ENCODE measurements at places on chromosomes 4 and X.
A peak's percentile ranks its signal among the peaks of the same experiment; 100 is the strongest.

- DNase-seq: no peak
Measured at GRCh38 chr4:38468339-38468866, 195.6 kb upstream of the KLF3 start.

GRCh38 chrX:71632923-71633657, 14.8 kb upstream of the CXCR3 start:
- no peak for DNase-seq

- no peak for DNase-seq
Measured at GRCh38 chr4:67292045-67292444, 253.3 kb downstream of the CENPC start.

DNA sequence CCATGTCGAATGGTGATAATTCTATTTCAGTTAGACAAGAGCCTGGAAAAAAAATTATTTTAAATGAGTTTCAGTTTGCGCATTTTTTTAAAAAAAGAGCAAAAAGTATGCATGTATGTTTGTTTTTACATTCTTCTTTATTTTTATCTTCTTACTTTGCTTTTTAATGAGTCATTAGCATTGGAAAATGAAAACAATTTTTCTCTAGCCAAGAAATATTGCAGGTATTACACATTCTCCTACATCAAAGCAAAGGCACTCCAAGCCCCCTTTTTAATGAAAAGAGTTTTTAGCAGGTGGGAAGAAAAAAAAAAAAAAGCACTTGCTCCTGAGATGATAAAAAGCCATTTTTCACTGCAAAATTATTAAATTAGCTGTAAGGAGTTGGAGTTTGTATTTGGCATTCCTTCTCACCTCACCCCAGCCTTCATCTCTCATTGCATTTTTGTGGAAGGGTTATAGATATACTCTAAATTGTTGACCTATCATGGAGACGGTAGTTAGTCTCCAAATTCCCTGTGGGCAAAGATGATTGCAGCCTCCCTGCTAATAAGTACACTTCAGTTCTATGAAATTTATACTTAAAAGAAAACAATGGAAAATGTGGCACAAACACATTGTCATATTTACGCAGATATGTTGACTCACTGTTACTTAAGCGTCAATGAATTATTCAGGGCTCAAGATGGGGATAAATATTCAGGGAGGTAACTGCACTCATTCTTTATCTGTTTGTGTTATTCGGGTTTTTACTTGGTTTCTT, 43.8 kb downstream of the PALLD start:
- DNase-seq: peak; percentile 61

- no peak for DNase-seq
Measured at GRCh38 chrX:137354851-137355250, 211.1 kb upstream of the ZIC3 start.

GRCh38 chrX:123685232-123685631, 47.6 kb downstream of the THOC2 start:
- no peak for DNase-seq

DNA sequence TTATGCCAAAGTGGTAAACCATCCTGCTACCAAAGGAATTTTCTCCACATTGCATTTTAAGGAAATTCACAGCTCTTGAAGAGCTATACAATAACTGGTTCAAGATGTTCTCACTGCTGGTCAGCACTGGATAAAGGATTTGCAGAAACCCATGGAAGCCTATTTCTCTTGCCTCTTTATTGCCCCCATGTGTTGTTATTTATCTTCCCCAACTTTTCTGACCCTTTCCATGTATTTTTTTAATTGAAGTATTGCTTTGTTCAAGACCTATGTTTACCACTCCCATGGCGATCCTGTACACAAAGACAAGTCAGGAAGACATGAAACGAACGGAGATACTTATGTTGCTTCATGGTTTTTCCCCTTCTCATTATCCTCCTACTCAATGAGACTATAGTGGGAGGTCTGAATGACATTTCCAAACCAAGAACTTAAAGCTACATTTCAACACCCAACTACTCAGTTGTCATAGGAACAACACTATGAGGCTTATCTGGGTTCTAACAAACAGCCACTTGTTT, 566.4 kb upstream of the DIPK2B start:
- peak; percentile 64 for DNase-seq

GRCh38 chr4:74635490-74636123, 158.7 kb downstream of the BTC start:
- DNase-seq: no peak

DNA sequence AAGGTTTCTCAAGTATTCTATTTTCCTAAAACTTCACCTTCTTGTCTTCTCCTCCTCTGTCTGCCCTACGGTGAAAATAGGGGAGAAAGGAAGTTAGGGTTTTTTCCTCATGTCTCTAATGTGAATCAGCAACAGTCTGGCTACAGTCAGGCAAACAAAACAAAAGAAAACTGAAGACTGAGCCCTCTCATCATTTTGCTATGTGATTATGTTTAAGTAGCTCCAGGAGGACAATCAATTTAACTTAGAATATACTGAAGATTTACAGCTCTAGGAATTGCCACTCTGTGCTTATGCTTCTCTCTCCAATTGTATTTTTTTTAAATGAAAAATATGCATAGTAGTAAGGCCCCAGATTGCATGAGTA, 316.2 kb downstream of the GPAT3 start:
- DNase-seq: peak; percentile 79

DNA sequence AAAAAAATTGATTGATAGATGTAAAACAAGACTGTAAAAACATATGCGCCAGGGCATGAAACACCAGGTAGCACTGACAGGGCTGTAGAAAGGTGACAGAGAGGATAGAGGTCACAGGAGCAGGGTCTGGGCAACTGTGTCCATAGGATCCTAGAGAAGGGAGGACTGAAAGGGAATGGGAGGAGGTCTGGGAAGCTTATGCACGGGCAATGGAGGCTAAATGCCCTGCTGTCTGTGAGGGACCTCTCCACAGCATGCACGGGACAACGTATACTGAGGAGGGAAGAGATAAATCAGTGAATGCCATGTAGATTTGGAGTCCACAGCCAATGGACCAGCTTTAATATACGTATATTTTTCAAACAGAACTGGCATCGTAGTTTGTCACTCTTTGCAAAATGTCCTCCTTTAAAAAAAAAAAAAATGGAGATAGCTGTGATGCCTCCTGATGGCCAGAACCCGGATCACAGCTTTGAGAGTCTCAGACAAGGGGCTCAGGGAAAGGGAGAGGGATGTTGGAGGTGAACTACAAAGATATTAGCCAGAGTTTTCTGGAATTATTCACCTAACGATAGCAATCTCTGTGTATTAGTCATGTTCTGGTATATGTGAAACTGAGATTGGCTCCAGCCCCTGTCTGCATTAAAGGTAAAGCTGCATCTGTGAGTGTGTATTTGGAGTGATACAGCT, 16.0 kb downstream of the RAB40A start:
- DNase-seq: peak; percentile 20

GRCh38 chrX:24334461-24334860, 20.6 kb upstream of the SUPT20HL2 start:
- peak; percentile 34 for DNase-seq

- peak; percentile 96 for DNase-seq
Measured at GRCh38 chr4:182207830-182208396, 35.3 kb upstream of the TENM3 start.

DNA sequence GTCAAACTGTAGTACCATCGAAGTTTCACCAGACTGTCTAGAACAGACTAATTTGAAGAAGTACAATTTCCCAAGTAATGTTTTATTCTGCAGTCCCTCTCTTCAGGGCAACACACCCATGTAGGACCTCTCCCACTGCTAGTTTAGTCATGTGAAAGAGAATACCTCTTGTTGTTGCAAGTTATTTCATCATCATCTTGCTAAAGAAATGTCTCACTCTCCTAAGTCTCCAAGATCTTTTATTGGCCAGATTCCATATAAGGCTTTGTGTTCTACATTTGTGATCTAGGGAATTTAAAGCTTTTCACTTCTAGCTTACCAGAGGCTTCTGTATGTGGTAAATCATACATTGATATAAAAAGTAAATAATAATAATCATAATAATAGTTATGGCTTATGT, 745.3 kb upstream of the MAGEB2 start:
- DNase-seq: peak; percentile 81

DNA sequence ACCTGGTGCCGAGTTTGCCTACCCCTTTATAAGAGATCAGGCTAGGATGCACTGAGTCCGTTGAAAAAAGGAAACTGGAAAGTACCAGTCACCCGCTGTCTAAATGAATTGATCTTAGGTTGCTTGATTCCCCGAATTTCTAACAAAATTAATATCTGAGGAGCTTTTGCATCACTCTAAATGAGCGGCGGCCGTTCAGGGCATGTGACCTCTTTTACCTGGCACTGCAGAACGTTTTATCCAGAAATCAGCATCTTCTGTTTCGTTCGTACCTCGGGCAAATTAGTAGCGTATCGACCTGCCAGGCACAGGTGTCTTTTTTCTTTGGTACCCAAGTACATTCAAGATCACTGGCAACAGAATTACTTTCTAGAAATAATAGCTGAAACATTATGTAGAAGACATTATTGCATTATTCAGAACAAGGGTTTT, 876 bp downstream of the KLHL2 start:
- DNase-seq: peak; percentile 30

GRCh38 chrX:1727531-1728027, 112.7 kb downstream of the ASMT start:
- peak; percentile 36 for DNase-seq

DNA sequence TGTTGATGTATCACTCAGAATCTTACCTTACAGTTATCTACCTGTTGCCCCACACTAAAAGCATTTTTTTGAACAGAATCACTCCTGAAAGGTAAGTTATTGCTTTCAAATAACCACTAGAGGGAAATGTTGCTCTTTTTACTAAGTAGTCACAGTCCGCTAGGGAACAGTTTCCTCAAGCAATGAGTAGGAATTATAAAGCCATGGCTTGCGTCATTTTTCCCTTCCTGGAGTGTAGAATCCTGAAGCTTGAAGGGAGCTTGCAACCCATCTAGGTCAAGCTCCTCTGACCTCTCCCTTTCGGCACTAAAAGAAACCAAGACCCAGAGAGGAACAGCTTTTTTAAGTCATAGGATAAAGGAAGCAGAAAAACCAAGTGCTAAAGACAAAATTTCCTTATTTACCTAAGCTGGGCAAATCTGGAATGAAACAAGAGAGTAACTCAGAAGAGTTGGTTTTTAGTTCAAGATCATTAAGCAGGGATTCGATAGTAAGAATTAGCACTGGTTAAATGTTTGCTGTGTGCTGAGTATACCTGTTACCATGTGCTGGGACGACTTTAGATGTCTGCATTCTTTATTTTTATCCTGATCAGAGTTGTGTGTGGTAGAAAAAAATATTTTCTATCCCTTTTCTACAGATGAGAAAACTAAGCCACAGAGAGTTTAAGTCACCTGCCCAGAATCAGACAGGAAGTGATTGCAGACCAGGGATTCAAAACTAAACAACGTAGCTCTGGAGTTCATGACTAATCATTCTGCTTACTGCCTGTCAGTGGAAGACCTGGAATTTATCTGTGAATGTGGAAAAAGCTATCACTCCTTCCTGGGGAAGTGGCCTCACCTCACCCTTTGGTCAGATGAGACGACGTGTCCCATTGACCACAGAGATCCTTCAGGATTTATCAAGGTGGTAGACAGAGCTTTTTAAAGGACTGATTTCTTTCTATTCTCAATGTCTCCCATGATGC, 631.5 kb downstream of the RAB28 start:
- DNase-seq: peak; percentile 61

- no peak for DNase-seq
Measured at GRCh38 chr4:104829761-104830160, 316.9 kb upstream of the TET2 start.

DNA sequence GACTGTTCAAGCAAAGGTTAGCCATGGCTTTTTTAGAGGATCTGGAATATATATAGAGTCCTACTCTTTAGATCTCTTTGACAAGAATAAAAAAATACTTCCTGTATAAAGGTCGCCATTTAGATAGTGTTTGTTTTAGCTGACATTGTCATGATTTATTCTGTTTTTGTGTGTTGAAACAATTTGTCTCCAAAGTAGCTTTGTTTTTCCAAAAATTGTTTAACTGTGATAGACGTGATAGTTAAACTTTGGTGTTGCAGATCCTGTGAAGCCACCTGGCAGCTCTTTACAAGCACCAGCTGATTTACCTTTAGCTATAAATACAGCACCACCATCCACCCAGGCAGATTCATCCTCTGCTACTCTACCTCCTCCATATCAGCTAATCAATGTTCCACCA, 80.3 kb upstream of the SMARCA5 start:
- no peak for DNase-seq

GRCh38 chrX:67503453-67503852, 40.4 kb upstream of the AR start:
- no peak for DNase-seq

DNA sequence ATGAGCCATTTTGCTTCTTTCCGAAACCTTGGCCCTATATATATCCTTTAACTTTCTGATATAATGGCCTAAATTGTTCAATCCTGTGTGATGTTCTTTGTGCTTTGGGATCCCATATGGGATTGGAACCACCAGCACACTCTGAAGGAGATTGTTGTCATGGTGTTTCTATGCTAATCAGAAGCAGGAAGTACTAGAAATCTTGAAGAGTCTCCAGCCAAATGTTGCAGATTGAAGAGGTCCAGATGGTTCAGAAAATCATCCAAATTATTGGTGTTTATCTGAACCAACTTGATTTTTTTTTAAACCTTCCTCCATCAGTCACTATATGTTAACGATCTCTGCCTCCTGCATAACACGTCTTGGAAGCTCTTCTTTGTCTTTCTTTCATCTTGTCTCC, 72.8 kb downstream of the KIT start:
- DNase-seq: no peak

- peak; percentile 52 for DNase-seq
Measured at GRCh38 chr4:145216535-145216934, 36.1 kb upstream of the OTUD4 start.

DNA sequence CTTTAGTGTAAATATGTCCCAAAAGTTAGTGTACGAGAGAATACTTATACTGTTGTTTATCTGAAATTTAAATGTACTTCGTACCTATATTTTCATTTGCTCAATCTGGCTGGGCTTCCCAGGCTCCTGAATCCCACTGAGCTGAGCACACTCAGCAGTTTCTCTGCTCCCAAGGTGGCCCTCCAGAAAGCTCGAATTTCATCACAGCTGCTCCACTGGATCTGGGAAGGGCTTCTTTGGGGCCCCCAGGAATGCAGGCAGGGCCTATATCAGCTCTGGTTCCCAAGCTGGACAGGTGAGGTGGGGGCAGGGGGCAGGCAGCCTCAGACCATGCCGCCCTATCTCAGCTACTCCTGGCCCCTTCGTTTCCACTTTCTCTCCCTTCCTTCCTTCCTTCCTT, 1.5 kb upstream of the FATE1 start:
- DNase-seq: no peak

GRCh38 chrX:37302569-37302968, 46.6 kb upstream of the PRRG1 start:
- peak; percentile 40 for DNase-seq

DNA sequence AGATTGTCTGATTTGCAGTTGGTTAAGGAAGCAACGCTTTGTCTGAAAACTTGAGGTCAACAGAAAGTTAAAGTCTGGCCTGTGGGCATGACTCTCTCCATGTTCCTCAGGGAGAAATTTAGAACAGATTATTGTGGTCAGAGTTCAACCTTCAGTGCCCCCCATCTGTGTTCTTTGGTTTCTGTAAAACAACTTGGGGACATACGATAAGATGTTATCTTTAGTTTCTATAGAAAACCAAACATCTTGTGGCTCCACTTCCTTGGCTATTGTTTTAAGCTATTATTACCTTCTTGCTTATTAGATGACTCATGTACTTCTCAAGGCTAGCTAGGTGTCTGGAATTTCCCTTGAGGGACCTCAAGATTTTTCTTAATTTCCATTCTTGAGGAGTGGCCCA, 507.7 kb downstream of the PDHA2 start:
- peak; percentile 1 for DNase-seq
